Fibroblast of villous mesenchyme (primary cell): ENCODE measurements at places on chromosomes 3 and 15.

GRCh38 chr15:63254991-63255390, 22.4 kb upstream of the APH1B start:
- no peak for DNase-seq

- DNase-seq, result peak; percentile 40
Observed at GRCh38 chr3:52704611-52705437, 767 bp downstream of the GLT8D1 start.

DNA sequence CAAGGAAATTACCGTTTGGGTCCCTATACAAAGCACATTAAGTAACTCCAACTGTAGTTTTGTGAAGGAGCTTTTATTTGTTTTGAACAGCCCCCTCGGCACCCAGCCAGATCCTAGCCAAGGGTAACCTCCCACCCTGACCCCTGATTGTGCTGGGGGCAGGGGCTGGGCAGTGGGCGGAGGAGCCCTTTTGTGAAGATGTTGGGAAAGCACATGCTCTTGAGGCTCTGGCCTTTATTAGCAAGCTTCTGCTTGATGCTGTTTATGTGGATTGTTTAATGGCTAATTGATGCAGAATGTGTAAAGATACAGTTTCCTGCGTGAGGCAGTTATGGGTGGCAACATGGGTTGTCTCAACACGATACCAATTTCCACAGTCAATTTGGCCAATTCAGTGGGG, 136.5 kb downstream of the MAP2K5 start:
- DNase-seq, result no peak

- DNase-seq, result peak; percentile 94
Observed at GRCh38 chr15:63089260-63090043, 32.2 kb upstream of the LACTB start.

DNA sequence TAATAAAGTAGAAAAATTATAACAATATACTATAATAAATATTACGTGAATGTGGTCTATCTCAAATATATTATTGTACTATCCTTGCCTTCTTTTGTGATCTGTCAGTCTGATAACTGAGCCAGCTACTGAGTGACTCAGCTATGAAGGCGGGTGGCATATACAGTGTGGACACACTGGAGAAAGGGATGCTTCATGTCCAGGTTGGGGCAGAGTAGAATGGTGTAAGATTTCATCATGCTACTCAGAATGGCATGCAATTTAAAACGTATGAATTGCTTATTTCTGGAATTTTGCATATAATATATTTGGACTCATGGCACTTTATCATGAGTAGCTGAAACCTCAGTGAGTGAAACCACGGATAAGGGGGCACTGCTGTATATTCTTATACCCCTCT, 172.9 kb upstream of the TBC1D5 start:
- DNase-seq, result no peak

DNA sequence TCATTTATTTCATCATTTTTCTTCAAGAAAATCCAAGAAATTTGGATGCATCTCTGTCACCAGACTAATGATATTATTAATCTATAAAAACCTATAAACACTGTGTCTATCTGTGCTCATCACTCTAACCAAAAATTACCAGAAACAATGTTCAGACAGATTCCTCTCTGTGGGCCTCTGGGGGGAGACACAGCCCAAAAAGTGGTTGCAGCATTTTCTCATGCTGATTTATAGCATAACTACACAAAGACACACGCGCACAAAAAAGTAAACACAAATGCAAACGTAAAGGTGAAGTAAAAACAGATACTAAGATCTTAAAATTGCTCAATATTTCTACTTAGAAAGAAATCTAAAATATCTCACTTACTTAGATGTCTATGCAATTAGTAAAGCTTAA, 976.0 kb downstream of the GBE1 start:
- no peak for DNase-seq

DNA sequence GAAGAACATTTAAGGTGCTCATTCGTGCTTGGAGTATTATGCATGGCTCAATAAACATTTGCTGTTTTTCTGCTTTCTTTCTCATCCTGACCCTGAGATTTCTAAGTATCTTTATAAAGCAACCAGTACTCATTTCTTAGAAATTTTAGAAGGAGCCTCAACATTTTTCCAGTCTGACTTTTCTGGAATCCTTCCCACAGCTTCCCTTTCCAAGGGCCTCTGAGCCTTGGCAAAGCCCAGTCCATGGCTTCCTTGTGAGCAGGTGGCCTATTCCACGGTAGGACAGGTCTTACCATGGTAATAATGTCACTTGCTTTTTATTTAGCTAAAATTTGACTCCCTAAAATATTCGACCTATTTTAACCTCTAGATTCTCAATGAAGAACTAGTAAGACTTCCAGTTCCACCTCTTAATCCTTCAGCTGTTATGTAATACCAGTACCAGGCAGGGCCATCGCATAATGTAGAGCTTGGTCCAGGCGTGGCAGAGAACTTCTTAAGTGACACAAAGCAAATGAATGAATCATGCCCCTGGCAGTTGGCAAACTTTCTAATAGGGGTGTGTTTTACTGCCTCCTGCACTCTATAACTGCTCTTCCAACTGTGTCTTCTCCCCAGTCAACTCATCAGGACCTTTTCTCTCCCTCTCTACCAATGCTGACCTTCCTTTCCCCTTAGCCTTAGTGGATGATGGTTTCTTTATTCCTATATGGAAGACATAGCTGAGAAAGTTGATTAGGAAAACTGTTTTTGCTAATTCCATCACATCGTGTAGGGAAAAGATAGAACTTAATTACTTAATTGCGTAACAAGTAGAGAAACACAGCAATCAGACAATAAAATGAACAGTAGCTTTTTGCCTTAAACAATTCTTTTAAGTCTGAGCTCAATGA, 894 bp upstream of the TM4SF4 start:
- peak; percentile 60 for DNase-seq

GRCh38 chr3:26681632-26682031, 59.1 kb downstream of the LRRC3B start:
- no peak for DNase-seq

DNA sequence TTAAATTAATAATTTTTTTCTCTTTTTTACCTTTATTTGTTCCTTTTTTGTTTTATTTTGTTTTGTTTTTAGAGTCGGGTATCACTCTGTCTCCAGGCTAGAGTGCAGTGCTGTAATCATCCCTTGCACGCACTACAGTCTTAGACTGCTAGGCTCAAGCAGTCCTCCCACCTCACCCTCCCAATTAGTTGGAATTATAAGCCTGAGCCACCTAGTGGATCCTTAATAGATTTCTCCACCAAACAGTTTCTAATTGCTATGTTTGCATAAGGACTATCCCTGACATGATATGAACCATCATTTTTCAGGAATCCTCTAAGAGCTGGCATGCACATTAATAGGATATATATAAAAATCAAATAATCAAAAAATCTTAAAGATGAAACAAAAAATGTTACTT, 993.2 kb downstream of the OTOL1 start:
- peak; percentile 39 for DNase-seq

- peak; percentile 83 for DNase-seq
Observed at GRCh38 chr15:48963524-48964113, at the start of gene SHC4. Gene SHC4, minus strand, starts transcription at chr15:48963919. Its CDS starts 904 bp downstream, at chr15:48963015.

DNA sequence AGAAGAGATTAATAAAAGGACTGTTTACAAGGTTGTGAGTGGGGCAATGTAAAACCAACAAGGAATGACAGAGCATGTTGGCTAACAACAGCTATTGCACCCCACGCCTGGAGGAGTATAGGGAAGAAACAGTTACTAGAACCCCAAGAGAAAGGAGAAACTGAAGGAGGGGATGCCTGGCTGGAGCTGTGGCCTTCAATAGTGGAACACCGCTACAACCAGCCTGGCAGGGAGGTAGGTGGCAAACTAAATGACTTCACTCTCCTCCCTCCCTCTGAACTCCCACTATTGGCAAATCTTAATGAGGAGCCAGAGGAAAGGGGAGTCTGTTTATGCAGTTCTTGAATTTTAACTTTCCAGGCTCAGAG, 7.2 kb upstream of the CD47 start:
- DNase-seq, result no peak

- no peak for DNase-seq
Observed at GRCh38 chr3:53822331-53822741, 23.9 kb downstream of the CHDH start.

- DNase-seq, result peak; percentile 62
Observed at GRCh38 chr15:62071711-62072308, 5.0 kb downstream of the C2CD4A start.

GRCh38 chr3:107368654-107369398, 8.4 kb upstream of the CCDC54 start:
- no peak for DNase-seq

GRCh38 chr3:101513419-101513986, 491 bp upstream of the SENP7 start:
- no peak for DNase-seq

- DNase-seq, result peak; percentile 58
Observed at GRCh38 chr3:178436773-178437172, 99.5 kb upstream of the KCNMB2 start.

- no peak for DNase-seq
Observed at GRCh38 chr3:141311170-141311495, 57.2 kb upstream of the ZBTB38 start.

- no peak for DNase-seq
Observed at GRCh38 chr3:141055136-141055535, 4.0 kb downstream of the SPSB4 start.

- DNase-seq, result peak; percentile 54
Observed at GRCh38 chr15:45307230-45307924, 55.3 kb downstream of the SLC28A2 start.

DNA sequence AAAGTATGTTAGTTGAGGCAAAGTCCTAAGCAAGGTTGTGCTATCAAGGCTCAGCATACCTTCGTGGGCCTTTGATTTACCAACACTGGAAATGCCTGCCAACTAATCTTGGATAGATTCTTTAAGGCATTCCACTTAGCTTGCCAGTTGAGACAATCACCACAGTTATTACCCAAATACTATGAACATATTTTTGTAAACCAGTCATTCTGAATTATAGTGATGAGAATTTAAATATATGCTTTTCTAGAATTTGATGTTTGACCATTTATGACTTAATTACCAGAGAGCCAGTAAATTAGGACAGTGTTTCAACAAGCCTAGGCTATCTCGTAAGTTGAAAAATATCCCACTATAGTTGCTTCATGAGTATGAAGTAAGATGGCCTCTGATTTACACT, 15.5 kb downstream of the TRIM59 start:
- no peak for DNase-seq
